ENCODE measurements at places on chromosomes 4 and X.

DNA sequence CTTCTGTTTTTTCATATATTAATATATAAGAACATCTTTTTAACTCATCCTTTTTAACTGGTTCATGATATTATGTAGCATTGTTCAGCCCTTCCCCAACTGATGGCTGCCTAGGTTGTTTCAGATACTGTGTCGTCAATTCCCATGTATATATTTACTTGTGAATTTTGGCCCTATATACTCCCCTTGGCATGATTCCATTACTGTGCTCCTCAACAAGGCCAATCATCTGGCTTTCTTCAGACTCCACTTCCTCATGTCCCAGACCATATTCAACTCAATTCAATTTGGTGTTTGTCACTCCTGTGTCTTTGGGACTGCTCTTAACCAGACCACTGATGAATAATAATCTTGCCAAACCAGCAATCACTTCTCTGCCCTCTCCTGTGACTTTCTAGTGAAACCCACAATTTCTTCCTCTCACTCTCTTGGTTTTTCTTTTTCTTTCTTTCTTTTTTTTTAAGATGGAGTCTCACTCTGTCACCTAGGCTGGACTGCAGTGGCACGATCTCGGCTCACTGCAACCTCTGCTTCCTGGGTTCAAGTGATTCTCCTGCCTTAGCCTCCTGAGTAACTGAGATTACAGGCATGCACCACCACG is 2.7 kb upstream of the WDR45 start:
- H3K4me3 ChIP-seq = no peak overlapping the region
- H3K27me3 ChIP-seq = no peaks in the 10 kb centered on the region
- no peaks in the 10 kb centered on the region for H3K4me1 ChIP-seq
- no peaks in the 10 kb centered on the region for H3K36me3 ChIP-seq
- DNase-seq = no peak

- H3K36me3 ChIP-seq = no peaks in the 10 kb centered on the region
- no peak for DNase-seq
- H3K27me3 ChIP-seq = no peaks in the 10 kb centered on the region
- H3K4me3 ChIP-seq = no peak overlapping the region
- no peak overlapping the region for H3K27ac ChIP-seq
Observed at GRCh38 chr4:81623434-81623833, 151.7 kb upstream of the RASGEF1B start.

DNA sequence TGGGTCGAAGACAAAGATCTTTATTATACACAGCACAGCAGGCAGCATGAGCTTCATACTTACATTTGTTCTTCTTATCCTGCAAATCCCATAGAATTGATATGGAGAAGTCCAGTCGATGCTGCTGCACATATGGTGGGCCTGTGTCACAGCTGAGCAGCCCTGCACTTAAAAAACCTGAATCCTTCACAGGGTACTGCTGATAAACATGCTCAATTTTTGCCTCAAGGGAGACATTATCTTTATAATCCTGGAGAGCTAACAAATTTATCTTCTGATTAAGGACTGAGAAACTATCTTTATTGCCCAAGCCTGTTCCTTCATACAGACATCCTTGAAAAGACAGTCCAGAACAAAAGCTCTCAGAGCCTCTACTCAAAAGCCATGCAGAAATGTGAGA is 434.4 kb upstream of the FAM47C start:
- H3K36me3 ChIP-seq = no peaks in the 10 kb centered on the region
- H3K4me1 ChIP-seq = peaks cover 2% of the 10 kb centered on the region
- H3K4me3 ChIP-seq = no peak overlapping the region
- H3K27me3 ChIP-seq = no peaks in the 10 kb centered on the region

- no peak overlapping the region for H3K27ac ChIP-seq
- H3K4me3 ChIP-seq = no peak overlapping the region
- H3K27me3 ChIP-seq = no peaks in the 10 kb centered on the region
Observed at GRCh38 chr4:136319789-136320464, 1212.4 kb downstream of the PCDH18 start.

- H3K4me1 ChIP-seq = 0 out of 2 replicates have a peak, but pooled peaks cover 2% of the 10 kb centered on the region
- no peaks in the 10 kb centered on the region for H3K27me3 ChIP-seq
- H3K4me3 ChIP-seq = no peak overlapping the region
- H3K36me3 ChIP-seq = no peaks in the 10 kb centered on the region
Observed at GRCh38 chr4:159271856-159272255, 169.0 kb downstream of the RAPGEF2 start.

DNA sequence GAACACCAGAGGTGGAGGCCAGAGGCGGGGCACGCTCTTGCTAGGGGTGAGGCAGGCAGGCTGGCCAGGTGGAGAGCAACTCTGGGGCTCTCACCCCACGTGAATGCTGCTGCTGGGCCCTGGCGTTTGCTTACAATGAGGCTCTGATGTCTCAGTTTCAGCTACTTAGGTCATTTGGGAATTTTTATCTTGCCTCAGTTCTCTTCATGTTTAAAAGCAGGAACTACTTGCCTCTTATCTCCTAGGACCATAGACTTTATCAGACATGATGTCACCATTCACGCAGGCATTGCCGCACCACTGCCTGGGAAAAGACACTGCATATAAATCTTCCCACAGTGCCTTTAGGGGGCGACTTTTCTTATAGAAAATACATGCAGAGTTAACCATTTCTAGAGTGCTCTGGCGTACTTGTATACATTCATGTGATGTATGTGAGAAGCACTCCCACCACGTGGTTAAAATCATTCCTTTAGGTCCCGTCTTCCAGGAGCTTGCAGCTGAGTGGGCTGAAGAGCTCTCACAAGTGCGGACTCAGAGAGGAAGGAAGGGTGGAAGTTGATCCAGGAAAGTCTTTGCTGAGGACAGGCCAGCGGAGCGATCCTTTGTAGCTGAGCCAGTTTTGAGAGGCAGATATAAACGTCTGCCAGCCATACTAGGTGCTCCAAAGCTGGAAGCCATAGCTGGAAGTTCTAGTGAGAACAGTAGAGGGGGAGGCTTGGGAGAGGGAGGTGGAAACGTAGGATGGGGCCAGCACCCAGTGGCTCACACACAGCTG is 84.3 kb upstream of the CLDN34 start:
- H3K4me3 ChIP-seq = no peak overlapping the region
- H3K36me3 ChIP-seq = no peaks in the 10 kb centered on the region
- H3K27me3 ChIP-seq = no peaks in the 10 kb centered on the region

GRCh38 chrX:98548519-98548918 is 1664.8 kb downstream of the RPA4 start:
- H3K4me1 ChIP-seq = no peaks in the 10 kb centered on the region
- no peak for DNase-seq
- H3K36me3 ChIP-seq = no peaks in the 10 kb centered on the region
- no peak overlapping the region for H3K4me3 ChIP-seq
- H3K27ac ChIP-seq = no peak overlapping the region

DNA sequence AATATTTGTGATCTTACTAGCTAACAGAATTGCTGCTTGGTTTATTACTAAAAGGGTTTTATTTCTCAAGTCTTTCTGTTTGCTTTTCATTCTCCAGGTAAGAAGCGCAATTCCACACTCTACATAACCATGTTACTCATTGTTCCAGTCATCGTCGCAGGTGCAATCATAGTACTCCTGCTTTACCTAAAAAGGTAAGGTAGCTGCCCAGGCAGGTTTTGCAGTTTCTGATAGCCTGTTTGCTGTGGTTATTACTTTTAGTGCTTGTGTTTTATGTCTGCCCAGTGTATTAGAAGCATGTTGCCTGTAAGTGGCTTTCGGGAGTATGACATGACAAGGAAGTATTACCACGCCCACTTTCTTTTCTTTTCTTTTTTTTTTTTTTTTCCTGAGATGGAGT is 46.4 kb downstream of the IL13RA1 start:
- H3K4me1 ChIP-seq = no peaks in the 10 kb centered on the region
- H3K4me3 ChIP-seq = no peak overlapping the region
- H3K36me3 ChIP-seq = no peaks in the 10 kb centered on the region

- no peak for DNase-seq
- no peaks in the 10 kb centered on the region for H3K27me3 ChIP-seq
- no peaks in the 10 kb centered on the region for H3K36me3 ChIP-seq
- H3K4me1 ChIP-seq = no peaks in the 10 kb centered on the region
Observed at GRCh38 chr4:7183161-7183560, 9.2 kb upstream of the SORCS2 start.

GRCh38 chrX:106649523-106650428 is 38.0 kb downstream of the RADX start:
- no peaks in the 10 kb centered on the region for H3K4me1 ChIP-seq
- H3K27me3 ChIP-seq = no peaks in the 10 kb centered on the region
- H3K4me3 ChIP-seq = no peak overlapping the region

DNA sequence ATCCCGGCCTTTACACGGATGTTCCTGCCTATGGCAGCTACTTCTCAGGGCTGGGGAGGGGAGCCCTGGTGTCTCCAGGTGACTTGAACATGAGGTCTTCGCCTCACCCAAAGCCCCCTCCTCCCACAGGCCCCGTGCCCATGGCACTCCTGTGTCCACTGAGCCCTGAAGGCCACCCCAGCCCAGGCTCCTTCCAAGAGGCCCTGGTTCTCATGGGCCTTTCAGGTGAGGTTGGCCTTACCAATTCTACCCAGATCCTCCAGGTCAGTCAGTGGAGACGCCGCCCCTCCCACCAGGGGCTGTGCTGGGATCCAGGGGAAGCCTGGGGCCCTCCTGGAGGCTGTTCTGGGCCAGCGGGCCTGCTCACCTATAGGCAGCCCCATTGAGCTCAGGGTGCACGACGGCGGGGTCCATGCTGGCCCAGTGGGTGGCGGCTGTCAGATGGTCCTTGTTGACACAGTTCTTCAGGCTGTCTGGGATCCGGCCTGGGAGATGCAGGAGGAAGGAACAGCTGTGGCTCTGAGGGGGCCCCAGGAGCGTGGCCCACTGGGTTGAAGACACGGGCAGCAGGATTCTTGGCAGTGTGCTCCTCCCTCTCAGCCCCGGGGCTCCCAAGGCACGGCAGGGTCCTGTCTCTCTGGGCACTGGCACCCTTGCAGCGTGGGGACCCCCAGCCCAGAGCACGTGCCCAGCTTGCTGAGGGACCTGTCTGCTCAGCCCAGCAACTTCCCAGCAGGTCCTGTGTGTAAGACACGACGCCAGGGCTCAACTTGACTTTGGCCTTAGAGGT is 36.2 kb downstream of the CTBP1 start:
- peaks cover 55% of the 10 kb centered on the region for H3K36me3 ChIP-seq
- no peak for DNase-seq
- H3K4me1 ChIP-seq = no peaks in the 10 kb centered on the region
- H3K27me3 ChIP-seq = no peaks in the 10 kb centered on the region
- no peak overlapping the region for H3K4me3 ChIP-seq

- H3K27me3 ChIP-seq = no peaks in the 10 kb centered on the region
- no peak overlapping the region for H3K4me3 ChIP-seq
- no peak overlapping the region for H3K27ac ChIP-seq
- no peaks in the 10 kb centered on the region for H3K36me3 ChIP-seq
Observed at GRCh38 chrX:71664889-71665491, 2.4 kb upstream of the LOC101059915 start.

- peaks cover 13% of the 10 kb centered on the region for H3K36me3 ChIP-seq
- DNase-seq = peak; percentile 11
- H3K27ac ChIP-seq = no peak overlapping the region
- H3K4me1 ChIP-seq = no peaks in the 10 kb centered on the region
- no peak overlapping the region for H3K4me3 ChIP-seq
Observed at GRCh38 chrX:65528705-65529340, 5.8 kb downstream of the LAS1L start.

DNA sequence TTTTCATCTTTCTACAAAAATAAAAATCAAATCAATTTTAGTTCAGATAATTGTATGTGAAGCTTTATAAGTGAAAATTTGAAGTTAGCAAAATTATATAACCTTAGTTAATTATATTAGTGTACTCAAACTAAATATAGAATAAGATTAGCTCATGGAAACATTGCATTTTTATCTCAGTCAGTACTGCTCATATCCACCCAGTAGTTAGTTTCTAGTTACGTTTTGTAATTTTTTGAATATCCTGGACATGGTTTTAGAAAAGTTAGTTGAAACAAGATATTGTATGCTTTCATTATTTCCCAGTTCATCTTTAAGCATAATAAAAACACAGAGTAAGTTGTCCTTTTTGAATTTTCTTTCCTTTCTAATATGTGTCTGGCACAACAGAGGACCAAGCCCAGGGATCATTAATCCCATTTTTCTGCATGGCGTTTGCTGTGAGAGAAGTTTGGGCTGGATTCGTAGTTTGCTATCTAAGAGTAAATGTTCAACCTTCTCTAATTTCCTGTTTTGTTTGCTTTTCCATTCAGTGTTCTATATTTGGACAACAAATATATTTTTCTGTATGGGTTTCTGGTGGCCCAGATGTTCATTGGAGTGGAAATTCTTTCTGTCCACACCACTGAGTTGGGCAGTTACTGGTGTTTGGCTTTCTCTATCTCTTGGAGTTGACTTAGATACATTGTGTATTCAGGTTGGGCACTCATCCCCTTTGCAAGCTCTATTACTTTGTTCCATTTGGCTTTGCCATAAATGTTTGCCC is 12.1 kb downstream of the TBL1X start:
- H3K4me1 ChIP-seq = no peaks in the 10 kb centered on the region
- H3K27me3 ChIP-seq = no peaks in the 10 kb centered on the region
- no peak overlapping the region for H3K27ac ChIP-seq
- no peak overlapping the region for H3K4me3 ChIP-seq
- no peak for DNase-seq

GRCh38 chr4:100075056-100075455 is 115.2 kb downstream of the DDIT4L start:
- H3K36me3 ChIP-seq = no peaks in the 10 kb centered on the region
- no peak overlapping the region for H3K4me3 ChIP-seq
- H3K4me1 ChIP-seq = no peaks in the 10 kb centered on the region
- no peak for DNase-seq

DNA sequence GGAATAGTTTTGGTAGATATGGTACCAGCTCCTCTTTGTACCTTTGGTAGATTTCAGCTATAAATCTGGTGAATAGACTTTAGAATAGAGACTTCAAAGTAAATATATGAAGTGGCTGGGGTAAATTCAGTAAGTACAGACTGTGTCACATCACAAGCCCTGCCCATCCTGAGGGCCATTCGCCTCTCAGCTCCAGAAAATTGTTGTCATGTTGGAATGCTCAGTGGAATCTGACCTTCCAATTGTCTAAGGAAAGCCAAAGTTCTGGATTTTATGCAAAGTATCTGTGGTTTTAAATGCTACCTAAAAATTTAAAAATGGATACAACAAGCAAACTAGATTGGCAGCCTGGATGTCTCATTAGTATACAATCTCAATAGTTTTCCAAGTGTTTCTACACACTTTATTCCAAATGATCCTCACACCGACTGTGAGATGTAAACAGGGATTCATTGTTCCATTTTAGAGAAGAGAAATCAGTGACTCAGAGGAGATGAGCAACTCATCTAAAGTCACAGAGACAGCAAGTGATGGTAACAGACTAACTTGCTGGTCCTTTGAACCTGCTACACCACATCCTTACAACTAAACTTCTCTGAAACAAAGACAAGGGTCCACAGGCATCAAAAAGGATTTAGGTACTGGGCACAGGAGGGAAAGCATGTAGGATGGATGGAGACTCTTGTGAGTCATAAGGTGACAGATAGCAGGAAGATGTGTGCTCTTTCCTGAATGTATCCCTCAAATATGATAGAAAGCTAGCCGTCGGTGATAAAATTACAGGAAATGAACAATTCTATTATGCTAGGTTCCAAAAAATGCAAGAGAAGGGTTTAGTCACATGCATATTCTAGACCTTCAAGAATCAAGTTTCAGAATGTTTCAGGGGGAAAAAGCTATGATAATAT is 127.3 kb downstream of the ATP10D start:
- H3K4me1 ChIP-seq = no peaks in the 10 kb centered on the region
- no peak for DNase-seq
- H3K27ac ChIP-seq = no peak overlapping the region
- no peaks in the 10 kb centered on the region for H3K36me3 ChIP-seq
- no peaks in the 10 kb centered on the region for H3K27me3 ChIP-seq
- no peak overlapping the region for H3K4me3 ChIP-seq

Data from iPS DF 6.9 (cell line).